ENCODE measurements at places on chromosomes 6 and 20.
A peak's percentile ranks its signal among the peaks of the same experiment; 100 is the strongest.

- no peak for DNase-seq
Observed at GRCh38 chr6:21271428-21272155, 322.0 kb upstream of the SOX4 start.

DNA sequence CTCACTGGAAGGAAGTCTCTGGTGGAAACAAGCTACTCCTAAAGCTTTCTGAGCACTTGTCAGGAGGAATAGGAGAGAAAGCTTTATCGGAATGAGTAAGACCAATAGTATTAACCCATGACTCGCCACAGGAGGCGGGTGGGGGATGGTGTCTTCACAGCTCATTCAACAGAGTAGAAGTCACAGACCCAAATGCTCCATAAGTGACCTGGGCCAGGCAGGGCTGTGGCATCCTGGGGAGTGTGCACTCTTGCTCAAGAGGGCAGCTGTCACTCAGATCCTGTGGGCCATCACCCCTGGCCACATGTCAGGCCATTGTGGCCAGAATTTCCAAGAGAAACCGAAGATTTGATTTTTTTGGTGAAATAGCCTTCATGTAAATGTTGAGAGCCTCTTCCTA is 116.0 kb downstream of the SYCP2 start:
- DNase-seq, result no peak

DNA sequence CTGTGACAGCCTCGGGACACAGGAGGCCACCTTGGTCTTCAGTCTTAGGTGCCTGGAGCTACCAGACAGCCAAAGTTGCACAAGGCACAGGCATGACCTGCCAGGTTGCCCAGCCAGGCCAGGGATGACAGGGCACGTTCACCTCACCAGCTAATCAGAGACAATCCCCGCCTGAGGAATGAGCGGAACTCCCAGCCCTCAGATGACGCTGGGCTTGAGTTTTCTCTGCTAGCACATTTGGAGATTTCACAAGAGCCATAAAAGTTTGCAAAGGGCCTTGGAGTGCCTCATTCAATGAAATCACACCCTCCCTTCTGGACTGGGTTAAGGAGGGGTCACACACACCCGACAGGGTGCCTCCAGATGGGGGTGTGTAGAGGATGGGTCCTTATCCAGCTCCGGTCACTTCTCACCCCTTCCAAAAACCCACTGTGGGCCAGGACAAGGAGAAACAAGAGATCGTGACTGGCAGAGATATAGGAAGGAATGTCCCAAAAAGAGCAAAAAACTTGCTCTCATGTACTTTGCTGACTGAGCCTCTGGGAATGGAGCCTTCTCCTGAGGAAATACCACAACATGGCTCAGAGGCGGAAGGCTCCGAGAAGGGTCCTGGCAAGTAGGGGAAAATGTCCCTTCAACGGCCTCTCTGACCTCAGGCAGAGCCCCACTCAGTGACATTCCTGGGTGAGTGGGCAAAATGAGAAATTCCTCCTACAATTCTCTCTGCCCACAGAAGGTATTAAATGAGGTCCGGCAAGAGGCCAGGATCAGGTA is 121.6 kb downstream of the ISM1 start:
- no peak for DNase-seq

DNA sequence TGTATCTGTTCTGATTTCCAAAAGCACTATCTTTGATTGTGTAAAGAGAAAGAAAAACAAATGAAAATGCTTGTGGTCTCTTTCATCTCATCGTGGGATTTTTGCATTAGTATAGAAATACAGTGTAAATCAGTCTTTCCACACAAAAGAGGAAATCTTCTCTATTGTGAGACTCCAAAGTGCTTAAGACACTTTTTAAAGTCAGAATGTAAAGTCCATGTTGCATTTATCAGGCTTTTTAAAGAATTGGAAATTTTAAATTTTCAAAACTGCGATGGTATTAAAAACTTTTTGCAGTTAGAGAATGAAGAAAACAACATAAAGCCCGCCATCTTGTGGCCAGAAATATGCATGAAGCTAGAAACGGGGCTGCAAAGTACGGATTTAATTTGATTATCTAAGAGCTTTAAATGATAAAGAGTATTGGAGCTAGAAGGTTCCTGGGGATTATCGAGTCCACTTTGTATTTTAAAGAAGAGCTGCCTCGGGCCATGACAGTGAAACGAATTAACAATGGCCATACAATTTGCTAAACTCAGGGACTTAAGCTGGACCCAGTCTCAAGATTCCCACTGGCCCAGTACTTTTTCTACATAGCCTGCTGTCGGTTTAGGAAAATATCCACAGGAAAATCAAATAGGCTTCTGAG is 339.6 kb downstream of the ARHGAP18 start:
- no peak for DNase-seq

GRCh38 chr6:146388736-146389364 is 154.8 kb upstream of the RAB32 start:
- DNase-seq, result no peak

DNA sequence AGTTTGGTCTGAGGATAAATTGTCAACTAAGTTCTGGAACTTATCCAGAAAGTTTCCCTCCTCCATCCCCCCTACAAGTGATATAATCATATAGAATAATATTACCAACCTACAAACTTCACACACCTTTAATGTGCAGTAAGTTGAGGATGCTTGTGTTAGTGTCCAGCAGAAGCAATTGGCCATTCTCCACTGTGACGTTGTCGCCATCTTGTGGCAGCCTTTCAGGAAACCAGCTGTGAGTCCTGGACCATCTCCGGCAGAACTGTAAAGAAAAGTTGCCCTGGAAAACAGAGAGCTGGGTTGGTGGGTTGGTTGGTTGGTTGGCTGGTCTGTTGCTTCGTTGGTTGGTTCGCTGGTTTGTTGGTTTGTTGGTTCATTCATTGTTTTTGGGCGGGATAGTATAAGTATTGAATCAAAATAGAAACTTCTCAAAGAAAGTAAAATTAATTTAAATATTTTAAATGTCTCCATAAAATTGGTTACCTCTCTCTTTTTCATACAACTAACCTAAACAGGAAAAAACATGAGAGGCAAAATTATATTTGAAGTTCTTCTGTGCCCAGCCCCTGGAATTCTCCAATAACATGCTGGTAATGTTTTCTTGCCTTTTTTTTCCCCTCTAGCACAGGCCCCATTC is 127.5 kb downstream of the PKHD1 start:
- DNase-seq, result peak; percentile 35

GRCh38 chr6:34248727-34249468 is at the start of gene SMIM29:
Gene SMIM29, minus strand, starts transcription at chr6:34249006. Its CDS starts 1,215 bp downstream, at chr6:34247791.
- DNase-seq, result peak; percentile 93

DNA sequence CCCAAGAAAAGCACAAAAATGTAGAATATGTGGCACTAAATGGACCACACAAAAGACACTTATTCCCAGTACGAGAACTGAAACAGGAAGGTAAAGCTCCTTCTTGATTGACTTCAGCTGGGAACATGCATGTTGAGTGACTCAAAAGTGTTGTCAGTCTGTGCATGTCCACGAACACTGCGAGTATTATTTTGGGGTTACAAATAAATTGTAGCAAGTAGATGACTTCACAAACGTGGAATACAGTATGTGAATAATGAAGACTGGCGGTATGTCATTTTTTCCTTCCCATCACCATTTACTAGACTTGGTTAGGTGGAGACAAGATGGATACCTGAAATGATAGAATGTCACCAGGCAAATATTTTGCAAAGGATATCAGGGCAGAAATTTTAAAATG is 45.4 kb downstream of the L3MBTL3 start:
- no peak for DNase-seq

GRCh38 chr6:54719131-54719530 is 127.4 kb upstream of the FAM83B start:
- DNase-seq, result no peak

DNA sequence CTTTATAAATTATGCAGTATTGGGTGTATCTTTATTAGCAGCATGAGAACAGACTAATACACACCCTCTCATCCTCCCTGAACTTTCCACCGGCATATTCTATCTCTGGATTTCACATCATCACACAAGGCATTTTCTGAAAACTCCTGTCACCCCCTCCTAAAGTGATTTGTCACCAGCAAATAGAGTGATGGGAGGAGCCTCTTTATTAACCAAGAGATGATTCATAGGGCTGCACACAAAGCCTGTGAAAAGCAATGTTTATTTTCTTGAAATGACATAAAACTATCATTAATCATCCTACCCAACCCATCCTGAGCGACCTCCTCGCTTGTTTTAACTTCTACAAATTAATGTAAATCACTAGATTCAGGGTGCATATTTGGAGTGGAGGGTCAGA is 394.7 kb upstream of the SULF2 start:
- DNase-seq, result no peak

GRCh38 chr20:56769921-56770600 is 141.0 kb downstream of the TFAP2C start:
- no peak for DNase-seq

- DNase-seq, result no peak
Observed at GRCh38 chr20:38177201-38177600, 12.1 kb upstream of the TGM2 start.

GRCh38 chr6:21591446-21591845 is 2.1 kb upstream of the SOX4 start:
- no peak for DNase-seq

DNA sequence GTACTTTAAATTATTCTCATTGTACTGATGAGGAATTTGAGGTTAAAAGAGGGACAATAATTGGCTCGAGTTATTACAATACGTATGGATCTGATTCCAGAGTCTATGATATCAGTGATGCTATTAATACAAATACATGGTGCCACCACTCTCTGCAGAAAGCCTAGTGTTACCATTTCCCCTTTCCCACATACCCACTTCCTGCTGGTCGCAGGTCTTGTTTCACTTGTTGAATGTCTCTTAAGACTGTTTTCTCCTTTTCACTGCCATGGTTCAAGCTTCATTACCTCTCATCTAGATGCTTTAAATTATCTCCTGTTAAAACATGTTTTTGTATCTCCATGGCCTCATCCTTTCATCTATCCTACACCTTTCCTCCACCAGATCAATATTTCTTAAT is 62.0 kb downstream of the FHL5 start:
- DNase-seq, result no peak

DNA sequence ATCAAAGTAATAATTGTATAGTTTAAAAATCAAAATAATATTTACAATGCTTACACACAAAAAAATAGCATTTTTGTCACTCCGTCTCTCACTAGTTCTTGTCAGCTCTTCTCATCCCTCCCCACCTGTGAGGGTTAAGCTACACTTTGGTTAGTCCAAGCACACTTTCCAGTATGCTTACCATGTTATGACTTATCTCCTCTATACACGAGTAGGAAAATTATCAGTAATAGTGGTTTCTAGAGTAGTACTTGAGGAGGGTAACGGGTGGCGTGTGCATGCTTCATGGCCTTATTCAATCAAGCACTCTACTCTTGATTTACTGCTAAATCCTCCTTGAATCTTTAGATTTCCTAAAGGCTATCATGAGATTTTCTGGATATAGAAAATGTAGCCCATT is 443.7 kb downstream of the UTRN start:
- no peak for DNase-seq

GRCh38 chr20:40339661-40340449 is 349.2 kb downstream of the MAFB start:
- peak; percentile 97 for DNase-seq

- DNase-seq, result no peak
Observed at GRCh38 chr6:160435935-160436334, 87.8 kb downstream of the SLC22A3 start.

- no peak for DNase-seq
Observed at GRCh38 chr20:43960231-43960630, 45.6 kb downstream of the TOX2 start.

GRCh38 chr6:167956983-167957492 is 40.4 kb upstream of the KIF25 start:
- no peak for DNase-seq

DNA sequence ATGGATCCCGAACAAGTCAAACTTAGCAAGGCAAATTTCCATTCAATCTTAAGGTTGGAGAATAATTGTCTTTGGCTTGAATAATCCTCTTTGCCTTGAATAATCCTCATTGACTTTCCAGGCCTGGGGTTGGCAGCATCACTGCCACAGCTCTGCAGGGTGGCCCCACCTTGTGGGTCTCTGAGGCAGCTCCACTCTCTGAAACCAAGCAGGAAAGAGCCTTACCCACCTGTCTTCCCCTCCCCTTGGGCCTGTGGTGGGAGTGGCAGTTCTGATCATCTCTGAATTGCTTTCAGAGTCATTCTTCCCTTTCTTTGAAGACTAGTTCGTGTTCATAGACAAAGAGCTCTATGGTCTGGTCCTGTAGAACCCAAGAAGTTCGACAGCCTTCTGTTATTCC is 47.5 kb downstream of the KCNQ5 start:
- no peak for DNase-seq

- DNase-seq, result no peak
Observed at GRCh38 chr6:37122861-37123260, 47.1 kb upstream of the PIM1 start.

- DNase-seq, result peak; percentile 57
Observed at GRCh38 chr6:10531942-10532341, 10.8 kb downstream of the GCNT2 start.

- no peak for DNase-seq
Observed at GRCh38 chr6:150001295-150002008, 23.9 kb downstream of the RAET1L start.

GRCh38 chr6:17100806-17101205 is 1.0 kb upstream of the STMND1 start:
- no peak for DNase-seq

GRCh38 chr20:49631061-49631716 is 63.3 kb upstream of the PTGIS start:
- DNase-seq, result no peak

DNA sequence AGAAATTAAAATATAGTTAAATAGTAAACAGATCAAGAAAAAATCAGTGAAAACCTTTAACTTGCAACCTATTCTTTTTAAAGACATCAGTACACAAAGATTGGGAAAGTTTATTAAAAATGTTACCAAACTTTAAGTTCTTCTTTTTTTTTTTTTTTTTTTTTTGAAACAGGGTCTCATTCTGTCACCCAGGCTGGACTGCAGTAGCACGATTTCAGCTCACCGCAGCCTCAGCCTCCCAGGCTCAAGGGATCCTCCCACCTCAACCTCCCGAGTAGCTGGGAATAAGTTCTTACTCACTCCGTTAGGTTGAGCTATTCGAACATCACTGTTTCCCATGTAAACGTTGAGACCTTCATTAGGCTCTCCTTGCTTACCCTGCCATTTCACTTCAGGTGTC is 5.6 kb downstream of the MAP3K5 start:
- peak; percentile 56 for DNase-seq
